ENCODE measurements at places on chromosomes 7 and 10.

GRCh38 chr10:80498078-80498832 lies 39.4 kb upstream of the SH2D4B start:
- no peak for DNase-seq

DNA sequence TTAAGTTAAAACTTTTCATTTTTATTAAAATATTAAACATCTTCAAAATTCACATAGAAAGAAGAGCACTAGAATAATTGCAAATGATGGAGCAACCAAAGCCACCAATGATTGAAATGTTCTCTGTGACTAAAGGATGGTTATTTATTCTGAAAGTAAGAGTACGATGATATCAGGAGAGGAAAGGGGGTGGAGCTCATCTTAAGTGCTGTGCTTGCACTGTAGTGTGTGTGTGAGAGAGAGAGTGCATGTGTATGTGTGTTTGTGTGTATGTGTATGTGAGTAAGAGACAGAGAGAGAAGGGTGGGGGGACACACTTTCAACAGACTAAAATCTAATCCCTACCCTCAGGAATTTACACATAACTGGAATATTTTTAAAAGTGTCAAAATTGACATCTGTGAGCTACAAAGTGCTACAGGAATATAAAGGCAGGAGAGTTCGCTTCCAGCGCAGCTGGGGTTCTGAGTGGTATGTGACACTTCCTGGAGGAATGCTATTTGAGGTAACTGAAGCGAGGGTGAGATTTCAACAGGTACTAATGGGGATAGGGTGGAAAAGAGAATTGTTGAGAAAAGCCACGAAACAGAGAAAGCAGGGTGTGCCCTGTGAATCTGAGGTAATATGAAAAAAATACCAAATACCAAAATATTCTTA lies 57.2 kb upstream of the SMNDC1 start:
- peak; percentile 39 for DNase-seq

DNA sequence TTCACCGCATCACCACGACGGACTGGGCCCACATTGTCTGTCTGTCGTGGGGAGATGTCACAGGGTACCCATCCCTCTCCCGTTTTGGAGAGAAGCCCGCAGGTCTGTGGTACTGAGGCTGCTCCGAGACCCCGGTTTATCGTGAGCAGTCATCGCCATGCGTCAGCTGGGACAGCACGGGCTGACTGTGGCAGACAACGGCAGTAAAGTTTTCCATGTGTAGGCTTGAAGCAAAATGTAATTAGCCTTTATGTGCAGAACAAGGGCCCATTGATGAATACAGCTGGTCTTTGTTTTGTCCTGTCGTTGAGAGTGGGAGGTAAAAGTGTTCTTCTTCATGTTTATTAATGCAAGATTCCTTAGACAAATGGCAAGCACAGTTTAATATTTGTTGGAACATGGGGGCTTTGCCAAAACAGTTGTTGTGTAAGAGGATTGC lies 167.4 kb upstream of the SH2B2 start:
- DNase-seq = no peak

GRCh38 chr10:11015446-11015934 lies 2.2 kb upstream of the CELF2 start:
- no peak for DNase-seq

- DNase-seq = peak; percentile 34
Measured at GRCh38 chr7:111261496-111261895, 170.6 kb downstream of the LRRN3 start.

DNA sequence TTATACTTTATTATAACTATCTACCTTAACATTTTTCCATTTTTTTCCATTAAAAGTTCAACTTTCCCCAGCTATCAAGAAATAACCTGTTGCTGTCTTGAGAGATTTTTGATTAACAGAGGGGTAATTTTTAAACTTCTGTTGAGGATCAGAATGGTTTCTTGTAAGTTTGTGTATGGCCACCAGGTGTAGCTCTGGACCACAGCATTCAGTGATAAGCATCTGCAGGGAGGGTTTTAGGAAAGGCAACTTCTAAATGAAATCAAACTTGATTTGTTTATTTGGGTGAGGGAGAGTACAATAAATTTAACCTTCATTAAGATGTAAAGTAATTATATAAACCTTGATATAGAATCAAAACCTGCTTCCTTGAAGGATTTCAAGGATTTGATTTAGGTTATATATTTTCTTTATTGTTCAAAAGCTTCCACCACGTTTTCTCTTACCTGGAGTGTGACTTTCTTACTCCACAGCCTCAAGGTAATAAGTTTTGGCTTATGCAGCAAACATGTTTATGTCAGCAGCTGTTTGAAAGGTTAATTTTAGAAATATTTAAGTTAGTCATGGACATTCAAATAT lies 153.3 kb downstream of the STK31 start:
- peak; percentile 44 for DNase-seq

DNA sequence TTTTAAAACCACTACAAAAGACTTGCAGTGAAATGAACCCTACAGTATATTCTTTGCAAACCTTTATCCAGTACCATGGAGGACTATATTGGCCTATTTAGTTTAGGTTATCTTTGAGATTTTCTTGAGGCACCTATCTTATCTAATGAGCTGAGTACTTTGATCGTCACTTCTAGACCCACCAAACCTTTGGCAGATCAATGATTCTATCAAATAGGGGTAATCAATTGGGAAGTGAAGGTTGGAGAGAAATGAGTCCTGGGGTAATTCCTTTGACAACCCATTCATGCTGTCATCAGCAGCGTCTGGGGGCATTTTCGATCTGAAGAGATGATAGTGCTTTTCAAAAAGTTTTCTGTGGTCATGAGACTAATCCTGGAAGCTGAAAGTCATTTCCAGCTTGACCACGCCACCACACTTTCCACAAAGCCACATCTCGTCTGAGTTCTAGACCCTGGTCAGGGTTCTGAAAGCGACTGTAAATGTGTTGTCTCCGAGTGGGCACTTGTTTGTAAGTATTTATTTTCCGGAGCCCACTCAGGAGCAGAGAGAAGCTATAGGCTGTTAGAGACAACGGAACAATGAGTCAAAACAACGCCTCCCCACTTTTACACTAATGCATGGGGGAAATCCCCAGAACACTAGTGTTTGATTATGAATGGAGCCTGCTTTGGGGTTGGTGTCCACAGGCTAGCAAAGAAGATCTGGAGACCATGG lies 4.8 kb downstream of the EGR2 start:
- no peak for DNase-seq

GRCh38 chr7:101315336-101315735 lies 6.3 kb downstream of the IFT22 start:
- peak; percentile 45 for DNase-seq

DNA sequence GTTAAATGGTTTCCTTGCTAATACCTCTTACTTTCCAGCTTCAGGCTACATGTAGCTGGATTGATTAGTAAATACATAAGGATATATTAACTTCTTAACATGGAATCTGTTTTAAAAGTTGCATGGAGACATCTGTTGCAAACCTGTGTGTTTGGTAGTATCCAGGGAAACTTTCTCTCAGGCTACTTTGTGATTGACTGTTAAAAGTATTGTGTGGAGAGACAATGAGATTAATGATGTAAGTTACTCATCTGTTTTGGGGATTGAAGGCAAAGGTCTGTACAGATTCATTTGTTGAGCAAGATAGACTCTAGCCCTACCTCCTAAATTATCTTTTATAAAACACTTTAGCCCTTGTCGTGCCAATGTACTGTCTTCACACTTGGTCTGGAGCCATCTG lies 6.6 kb downstream of the CREB5 start:
- DNase-seq = no peak

- DNase-seq = no peak
Measured at GRCh38 chr7:124779194-124779593, 13.6 kb upstream of the GPR37 start.

DNA sequence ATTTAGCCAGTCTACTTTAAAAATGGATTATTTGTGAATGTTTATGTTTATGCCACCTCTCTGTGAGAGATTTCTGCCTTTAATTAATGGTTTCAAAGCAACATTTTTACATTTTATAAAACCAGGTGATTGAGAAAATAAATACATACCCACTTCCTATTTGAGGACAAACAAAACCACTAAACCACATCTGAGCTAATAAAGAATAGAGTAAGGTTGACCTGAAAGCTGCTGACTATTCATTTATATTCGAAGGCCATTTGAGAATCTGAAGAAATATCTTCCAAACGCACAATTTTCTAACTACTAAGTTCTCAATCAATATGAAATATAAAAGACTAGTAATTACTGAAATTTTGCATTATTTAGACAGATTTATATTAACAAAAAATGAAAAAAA lies 705.1 kb downstream of the XPNPEP1 start:
- no peak for DNase-seq

GRCh38 chr7:1028044-1028770 lies 16.1 kb upstream of the GPR146 start:
- DNase-seq = peak; percentile 90

DNA sequence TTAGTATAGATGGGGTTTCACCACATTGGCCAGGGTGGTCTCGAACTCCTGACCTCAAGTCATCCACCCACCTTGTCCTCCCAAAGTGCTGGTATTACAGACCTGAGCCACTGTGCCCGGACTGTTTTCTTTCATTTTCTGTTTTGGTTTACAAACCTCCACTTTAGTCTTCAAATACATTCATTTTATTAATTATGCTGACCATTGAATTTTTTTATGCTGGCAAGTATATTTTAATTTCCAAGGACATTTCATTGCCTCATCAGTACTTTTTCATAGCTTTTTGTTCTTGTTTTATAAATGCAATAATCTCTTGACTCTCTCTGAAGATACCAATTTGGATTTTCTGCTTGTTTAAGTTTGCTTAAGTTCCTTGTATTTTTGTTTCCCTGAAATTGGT lies 170.5 kb downstream of the CACNB2 start:
- DNase-seq = no peak

- no peak for DNase-seq
Measured at GRCh38 chr7:131265227-131265626, 62.4 kb upstream of the MKLN1 start.

- no peak for DNase-seq
Measured at GRCh38 chr7:143027032-143027431, at the start of gene OR9A2. OR9A2 (minus strand) TSS chr7:143027132; CDS start chr7:143027132, 0 bp downstream.

- DNase-seq = no peak
Measured at GRCh38 chr10:25704622-25705021, 229.4 kb upstream of the MYO3A start.

GRCh38 chr7:40507166-40507565 lies 372.4 kb downstream of the SUGCT start:
- DNase-seq = no peak

- DNase-seq = no peak
Measured at GRCh38 chr10:119783665-119784027, 57.8 kb downstream of the INPP5F start.

- DNase-seq = peak; percentile 28
Measured at GRCh38 chr7:99788554-99788953, 4.6 kb upstream of the CYP3A4 start.

All from fibroblast of skin of right biceps (primary cell).